ENCODE measurements at places on chromosomes 13 and 19.

DNA sequence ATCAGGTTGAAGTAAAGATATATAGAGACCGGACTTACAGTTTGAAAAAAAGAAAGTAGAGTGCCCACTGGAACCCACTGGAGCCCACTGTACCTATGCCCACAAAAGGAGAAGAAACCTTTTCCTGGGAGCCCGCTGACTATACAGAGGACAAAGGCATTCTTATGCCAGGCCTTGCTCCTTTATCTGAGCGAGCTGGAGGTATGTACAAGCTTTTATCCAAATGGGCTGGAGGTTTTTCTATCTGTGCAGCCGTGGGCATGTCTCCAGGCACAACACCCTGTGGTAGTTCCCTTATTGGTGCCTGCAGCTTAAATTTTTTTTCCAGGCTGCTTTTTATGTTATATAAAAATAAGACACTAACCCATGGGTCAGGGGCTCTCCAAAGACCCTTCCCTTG is 8.4 kb downstream of the ZNF234 start:
- no peak for DNase-seq

DNA sequence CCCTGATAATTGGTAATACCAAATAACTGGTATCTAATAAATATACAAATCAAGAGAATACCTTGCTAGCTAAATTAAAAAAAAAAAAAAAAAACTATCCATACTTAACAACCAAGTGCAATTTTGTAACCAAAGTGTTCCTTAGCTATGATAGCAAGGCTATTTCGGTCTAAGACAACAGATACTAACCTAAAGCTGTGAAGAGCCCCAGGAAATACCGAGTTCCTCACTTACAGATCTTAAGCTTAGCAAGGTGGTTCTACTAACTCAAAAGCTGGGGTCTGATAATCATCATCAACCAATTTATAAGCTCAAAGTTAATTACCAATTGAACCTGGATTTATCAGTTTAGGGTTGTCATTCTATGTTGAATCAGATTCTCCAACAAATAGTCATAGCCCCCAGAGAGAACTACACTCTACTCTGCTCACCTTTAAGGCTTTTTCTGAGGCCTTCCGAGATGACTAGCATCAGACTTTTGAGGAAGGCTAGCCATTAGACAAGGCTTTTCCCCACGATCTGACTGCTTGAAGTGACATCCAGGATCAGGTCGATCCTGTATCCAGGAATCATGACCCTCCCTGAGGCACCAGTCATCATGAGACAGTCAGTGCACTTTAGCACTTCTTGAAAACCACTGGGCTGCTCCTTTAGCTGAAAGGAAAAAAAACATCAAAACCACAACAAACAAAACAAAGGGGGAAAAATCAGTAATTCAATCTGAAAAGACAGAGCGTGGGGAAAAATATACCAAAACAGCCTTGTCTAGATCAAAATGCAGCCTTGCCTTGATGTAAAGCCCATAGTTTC is 31.9 kb downstream of the INTS6 start:
- DNase-seq, result no peak

DNA sequence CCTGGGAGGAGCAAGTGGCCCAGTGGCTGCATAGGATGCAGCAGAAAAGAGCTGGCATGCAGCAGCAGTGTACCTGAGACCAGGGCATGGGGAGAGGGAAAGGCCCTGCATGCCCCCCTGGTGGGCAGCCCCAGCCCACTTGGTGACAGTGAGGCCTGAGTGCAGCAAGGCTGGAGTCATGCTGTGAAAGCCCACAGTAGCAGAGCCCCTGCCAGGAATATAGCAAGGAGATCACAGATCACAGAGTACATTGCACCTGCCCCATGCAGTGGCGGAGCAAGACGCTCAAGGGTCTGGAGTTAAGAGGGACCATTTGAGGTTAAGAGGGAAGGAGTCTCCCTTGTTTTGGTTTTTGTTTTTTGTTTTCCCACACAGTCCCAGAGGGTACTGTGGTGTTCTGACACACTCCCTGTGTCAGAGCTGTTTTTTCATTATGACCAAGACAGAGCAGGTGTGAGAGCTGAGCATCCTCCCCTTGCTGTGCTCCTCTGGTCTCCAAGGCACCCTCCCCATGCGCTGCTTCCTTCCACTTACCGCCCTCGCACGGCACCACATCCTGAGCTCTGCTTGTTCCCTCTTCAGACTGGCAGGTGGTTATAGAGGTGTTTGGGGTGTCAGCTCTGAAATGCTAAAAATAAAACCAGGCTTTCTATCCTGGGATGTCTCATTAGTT is 85.0 kb upstream of the UBL3 start:
- no peak for DNase-seq

DNA sequence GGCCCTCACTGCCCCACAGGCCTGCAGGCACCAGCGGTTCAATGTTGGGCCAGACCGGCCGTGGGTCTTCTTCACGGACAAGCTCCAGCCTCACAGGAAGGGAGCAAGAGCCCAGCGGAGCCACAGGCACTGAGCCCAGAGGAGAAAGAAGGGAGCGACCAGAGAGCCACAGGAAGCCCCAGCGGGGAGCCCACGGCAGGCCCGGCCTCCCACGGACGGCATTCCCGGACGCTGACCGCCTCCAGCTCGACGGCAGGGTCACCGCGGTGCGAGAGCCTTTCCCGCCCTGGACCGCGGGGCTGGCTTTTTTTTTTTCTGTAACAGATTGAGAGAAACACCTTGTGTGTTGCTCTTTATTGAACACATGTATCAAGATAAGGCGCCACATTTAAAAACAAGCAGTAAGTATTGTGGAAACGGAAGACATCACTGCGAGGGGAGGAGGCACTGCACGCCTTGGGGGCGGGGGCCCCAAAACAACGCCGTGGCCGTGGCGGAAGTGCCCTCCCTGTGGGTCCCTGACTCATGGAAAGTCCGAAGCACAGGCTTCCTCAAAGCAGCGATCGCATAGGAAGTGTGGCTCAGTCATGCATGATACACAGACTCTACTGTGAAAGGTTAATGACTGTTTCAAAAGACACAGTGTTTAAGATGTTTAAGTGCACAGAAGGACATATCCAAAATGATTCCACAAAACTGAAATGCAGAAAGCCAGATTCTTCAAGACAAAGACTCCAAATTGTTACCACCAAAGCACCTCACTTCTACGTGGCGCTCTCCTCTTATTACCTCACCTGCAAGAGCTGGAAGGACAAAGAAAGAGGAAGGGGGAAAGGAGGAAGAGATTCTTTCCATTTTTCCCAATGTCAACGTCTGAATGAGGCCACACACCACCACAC is 3.5 kb downstream of the RASA3 start:
- DNase-seq, result no peak

GRCh38 chr19:41933693-41934426 is 5.6 kb upstream of the ERFL start:
- no peak for DNase-seq

GRCh38 chr13:99027260-99027659 is 49.4 kb upstream of the DOCK9 start:
- DNase-seq, result no peak

DNA sequence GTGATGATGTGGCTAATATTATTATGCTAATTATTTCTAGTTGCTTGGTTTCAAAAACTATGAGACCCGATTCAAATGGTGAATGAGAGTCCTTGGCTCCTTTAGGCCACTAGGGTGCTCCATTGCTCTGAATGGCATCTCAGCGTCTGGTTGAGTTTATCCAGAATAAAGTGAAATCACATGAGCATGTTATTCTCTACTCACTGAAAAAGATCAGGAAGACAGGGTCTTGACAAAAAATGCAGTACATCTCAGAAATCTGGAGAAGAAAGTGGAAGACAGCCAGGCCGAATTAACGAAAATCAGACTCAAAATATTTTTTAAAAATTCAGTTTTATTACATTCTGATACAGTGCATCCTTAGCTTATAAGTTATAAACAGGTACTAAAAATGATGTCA is 516.2 kb downstream of the MYO16 start:
- no peak for DNase-seq

DNA sequence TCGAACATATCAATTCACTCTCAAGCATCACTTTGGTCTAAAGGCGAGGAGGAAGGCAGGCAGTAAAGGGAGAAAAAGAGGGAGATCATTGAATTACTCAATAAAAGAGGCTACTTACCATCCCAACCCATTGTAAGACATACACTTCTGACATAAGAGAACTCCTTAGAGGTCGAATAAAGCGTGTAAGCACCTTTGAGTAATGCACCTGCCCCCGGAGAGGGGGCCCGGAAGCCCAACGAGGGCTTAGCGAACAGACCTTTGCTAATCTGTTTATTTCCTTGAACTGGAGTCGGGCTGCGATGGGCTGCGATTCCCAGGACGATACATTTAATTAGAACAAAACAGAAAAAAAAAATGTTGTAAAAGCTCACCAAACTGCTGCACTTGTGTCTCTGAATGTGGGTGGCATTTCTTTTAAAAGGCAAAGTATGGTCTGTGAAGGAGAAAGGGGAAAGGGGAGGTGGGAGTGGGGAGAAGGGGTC is 3.0 kb downstream of the ZC3H4 start:
- DNase-seq, result no peak
